ENCODE measurements at places on chromosomes 5 and 9.

- no peak for DNase-seq
Measured at GRCh38 chr9:108553111-108553635, 302.6 kb downstream of the ACTL7B start.

GRCh38 chr5:83092619-83093018 is 15.3 kb downstream of the XRCC4 start:
- DNase-seq: no peak

- no peak for DNase-seq
Measured at GRCh38 chr5:131677115-131677514, 42.1 kb upstream of the RAPGEF6 start.

DNA sequence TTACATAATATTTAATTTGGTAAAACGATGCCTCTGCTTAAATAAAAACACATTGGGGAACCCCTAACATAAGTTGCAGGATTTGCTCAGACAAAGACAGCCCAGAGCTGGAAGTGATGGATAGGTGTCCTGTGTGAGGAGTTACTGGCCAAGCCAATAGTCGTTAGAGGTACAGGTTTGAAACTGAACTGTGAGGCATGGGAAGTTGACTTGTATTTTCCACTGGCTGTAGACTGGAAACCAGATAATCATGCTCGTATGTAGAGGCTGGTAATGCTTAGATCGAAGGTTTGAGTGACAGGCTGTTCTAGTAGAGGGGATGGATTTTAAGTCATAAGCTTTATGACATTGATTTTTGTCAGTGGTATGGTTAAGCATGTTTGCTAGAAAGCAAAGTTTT is 24.8 kb downstream of the TEK start:
- DNase-seq: no peak

GRCh38 chr9:109496841-109497225 is 1.3 kb downstream of the PTPN3 start:
- DNase-seq: no peak

GRCh38 chr5:57037355-57037754 is 85.4 kb upstream of the MIER3 start:
- peak; percentile 46 for DNase-seq

GRCh38 chr9:107612136-107612535 is 122.6 kb upstream of the KLF4 start:
- DNase-seq: no peak

DNA sequence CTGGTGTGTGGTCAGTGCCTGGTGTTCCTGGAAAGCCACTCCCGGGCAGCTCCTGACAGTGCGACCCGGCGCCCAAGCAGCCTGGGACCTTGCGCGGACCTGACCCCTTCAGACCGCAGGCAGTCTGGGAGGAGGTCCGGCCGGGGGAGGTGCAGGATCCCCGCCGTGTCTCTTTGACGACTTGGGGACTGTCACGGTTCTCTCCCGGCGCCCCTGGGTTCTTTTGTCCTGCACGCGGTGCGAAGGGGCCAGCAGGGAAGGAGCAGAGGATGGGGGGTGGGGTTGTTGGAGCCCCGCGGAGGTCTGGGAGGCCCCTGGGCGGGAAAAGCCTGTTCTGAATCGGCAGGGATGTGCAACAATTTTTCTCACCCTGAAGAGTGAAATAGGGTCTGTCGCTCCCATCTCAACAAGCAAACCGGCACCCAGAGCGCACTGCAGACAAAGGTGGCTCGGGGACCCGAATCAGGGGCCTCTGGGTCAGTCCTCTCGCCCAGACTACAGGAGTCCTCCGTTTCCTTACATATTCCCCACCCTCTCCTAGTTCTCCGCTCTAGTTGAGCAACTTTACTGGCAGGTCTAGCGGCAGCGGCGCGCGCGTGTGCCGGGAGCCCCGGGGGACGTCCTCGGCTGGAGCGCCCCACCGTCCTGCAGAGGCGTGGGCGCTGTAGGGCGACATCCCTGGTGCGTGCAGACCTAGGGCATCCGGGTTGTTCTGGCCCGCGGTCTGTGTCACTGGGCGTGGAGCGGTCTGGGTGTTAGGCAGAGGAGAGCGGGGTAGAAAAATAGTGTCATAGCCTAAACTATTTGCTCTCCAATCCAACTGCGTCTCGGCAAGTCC is 1.2 kb downstream of the VCAN start:
- peak; percentile 80 for DNase-seq

DNA sequence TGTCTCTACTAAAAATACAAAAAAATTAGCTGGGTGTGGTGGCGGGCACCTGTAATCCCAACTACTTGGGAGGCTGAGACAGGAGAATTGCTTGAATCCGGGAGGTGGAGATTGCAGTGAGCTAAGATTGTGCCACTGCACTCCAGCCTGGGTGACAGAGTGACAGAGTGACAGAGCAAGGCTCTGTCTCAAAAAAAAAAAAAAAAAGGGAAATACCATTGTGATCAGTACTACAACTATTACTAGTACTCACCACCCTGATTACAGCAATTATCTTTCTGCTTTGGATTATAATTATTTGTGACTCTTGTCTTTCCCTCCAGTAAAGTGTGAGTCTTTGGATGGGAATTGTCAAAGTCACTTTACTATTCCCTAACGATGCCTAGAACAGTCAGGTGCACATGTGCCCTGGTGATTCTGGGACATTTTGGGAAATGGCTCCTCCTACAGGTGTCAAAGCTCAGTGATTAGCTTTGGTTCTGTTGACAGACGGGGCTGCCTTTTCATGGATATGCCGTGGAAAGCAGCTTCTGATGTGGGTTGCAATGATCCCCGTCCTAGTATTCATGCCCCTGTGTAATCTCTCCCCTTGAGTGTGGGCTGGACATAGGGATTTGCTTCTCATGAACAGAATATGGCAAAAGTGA is 31.8 kb upstream of the FRRS1L start:
- DNase-seq: peak; percentile 20

GRCh38 chr9:33024126-33024965 is 727 bp upstream of the DNAJA1 start:
- no peak for DNase-seq

GRCh38 chr5:169367861-169368260 is 66.9 kb upstream of the SLIT3 start:
- no peak for DNase-seq

GRCh38 chr5:42564689-42565356 is 141.6 kb downstream of the GHR start:
- no peak for DNase-seq

GRCh38 chr5:131953969-131954368 is 8.5 kb upstream of the MEIKIN start:
- DNase-seq: no peak

DNA sequence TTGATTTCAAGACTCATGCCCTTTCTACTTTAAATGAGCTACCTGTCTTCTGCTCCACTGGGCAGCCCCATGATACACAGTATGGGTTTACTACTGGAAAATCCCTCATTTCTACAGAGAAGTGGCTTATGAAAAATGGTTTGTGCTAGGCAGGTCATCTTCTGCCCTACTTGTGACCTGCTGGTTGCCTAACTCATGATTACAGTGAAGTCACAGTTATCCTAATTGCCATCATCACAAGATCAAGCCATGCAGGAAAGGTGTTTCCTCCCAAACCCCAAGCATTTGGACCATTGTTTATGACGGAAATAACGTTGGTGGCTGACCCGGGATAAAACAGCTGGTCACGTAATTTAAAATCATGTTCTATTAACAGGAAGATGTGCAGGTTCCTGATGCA is 330.6 kb downstream of the ACTL7B start:
- no peak for DNase-seq

GRCh38 chr9:91775011-91775707 is 174.9 kb downstream of the ROR2 start:
- DNase-seq: peak; percentile 86

- DNase-seq: no peak
Measured at GRCh38 chr9:70409800-70410199, 4.7 kb downstream of the KLF9 start.

- DNase-seq: no peak
Measured at GRCh38 chr5:26868504-26868903, 169.9 kb downstream of the CDH9 start.

- no peak for DNase-seq
Measured at GRCh38 chr9:127878001-127878651, 651 bp upstream of the AK1 start.

DNA sequence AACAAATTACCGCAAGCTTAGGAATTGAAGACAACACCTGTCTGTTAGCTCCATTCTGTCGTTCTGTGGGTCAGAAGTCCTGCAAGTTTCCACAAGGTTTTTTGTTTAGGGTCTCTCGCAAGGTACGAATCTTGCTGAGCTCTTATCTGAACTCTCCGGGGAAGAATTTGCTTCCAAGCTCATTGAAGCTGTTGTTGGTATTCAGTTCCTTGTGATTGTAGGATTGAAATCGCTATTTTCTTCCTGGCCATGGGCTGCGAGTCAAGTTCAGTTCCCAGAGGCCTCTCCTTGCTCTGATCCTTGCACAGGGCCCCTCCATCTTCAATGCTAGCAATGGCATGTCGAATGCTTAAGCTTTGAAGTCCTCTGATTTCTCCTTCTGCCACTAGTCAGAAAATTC is 53.5 kb upstream of the CNTLN start:
- DNase-seq: no peak

- DNase-seq: no peak
Measured at GRCh38 chr5:94263068-94263467, 355.3 kb downstream of the KIAA0825 start.

GRCh38 chr5:8730194-8730593 is 815.7 kb downstream of the SEMA5A start:
- no peak for DNase-seq

- no peak for DNase-seq
Measured at GRCh38 chr5:91499943-91500531, 116.9 kb upstream of the ARRDC3 start.

- peak; percentile 1 for DNase-seq
Measured at GRCh38 chr5:64384765-64385164, 121.0 kb upstream of the RGS7BP start.

GRCh38 chr9:23041466-23041865 is 594.8 kb downstream of the DMRTA1 start:
- DNase-seq: no peak

DNA sequence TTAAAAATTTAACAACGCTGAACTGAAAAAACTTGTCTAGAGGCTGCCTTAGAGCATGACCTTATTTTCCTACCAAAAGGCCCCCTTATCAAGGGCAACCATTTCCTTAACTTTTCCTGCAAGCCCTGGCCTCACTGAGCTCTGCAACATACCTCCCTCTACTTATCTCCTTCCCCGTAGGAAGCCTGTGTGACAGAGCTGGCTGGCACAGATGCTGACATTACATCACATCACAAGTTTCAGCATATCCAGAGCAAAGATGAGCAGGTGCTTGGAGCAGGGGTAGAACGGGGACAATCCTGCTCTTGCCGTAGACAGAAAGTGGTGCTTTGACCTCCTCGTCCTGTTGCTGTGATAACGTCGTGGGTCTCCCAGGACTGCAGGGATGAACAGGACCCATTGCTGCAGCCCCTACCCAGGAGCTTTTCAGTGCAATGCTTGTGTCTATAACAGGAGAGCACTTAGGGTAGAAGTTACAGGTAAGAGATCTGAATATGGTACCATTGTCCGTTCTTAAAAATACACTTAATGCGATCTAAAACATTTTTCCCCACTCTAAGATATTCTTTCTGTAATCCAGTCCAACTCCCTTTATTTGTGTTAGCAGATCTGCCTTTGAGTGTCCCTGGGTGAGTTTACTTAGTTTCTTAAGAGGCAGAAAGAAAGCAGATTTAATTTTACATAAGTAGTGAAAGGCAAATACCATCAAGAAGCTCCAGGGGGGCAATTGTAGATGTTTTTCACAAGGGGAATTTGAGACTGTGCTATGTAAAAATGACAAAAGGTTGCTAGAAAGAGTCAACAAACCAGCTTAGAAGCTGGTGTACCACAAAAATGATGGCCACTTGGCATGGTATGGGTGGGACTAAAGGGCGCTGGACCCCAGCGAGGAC is 101.9 kb upstream of the EFNA5 start:
- DNase-seq: peak; percentile 5

DNA sequence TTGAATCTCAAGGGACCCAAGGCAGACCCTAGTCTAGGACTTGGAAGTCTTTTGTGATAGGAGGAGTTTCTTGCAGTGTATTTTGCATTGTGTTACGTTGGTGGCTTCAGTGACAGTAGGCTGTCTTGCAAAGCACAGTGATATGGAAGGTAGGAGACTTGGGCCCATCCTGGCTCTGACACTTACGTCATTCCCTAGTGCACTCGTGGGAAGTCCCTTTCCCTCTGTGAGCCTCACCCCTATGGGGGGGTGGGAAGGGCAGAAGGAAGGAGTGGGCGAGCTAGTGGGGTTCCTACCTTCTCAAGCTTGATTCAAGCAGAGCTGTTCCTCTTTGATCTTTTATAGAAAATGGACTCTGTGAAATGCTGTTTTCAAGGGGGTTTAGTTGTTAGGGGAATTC is 9.2 kb upstream of the TEX53 start:
- no peak for DNase-seq

DNA sequence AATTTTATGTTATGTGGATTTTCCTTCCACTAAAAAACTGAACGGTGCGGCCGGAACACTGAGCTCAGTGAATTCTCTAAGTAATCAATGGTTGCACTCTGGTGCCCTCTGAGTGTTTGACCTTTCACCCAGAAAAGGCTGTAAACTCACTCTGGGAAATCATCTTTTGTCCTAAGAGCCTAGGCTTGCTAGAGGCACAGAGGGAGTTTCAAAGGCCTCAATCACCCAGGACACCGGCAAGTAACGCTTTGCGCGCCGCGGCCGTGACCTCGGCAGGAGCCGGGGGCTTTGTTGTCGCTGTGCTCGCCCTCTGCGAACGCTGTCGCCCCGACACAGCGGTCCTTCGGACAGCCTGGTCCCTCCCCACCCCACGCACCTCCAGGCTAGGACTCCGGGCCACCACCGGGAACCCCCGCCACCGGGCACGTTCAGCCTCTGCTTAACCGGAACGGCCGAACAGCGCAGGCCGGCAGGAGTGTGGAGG is 703 bp downstream of the ISCA1 start:
- peak; percentile 77 for DNase-seq

DNA sequence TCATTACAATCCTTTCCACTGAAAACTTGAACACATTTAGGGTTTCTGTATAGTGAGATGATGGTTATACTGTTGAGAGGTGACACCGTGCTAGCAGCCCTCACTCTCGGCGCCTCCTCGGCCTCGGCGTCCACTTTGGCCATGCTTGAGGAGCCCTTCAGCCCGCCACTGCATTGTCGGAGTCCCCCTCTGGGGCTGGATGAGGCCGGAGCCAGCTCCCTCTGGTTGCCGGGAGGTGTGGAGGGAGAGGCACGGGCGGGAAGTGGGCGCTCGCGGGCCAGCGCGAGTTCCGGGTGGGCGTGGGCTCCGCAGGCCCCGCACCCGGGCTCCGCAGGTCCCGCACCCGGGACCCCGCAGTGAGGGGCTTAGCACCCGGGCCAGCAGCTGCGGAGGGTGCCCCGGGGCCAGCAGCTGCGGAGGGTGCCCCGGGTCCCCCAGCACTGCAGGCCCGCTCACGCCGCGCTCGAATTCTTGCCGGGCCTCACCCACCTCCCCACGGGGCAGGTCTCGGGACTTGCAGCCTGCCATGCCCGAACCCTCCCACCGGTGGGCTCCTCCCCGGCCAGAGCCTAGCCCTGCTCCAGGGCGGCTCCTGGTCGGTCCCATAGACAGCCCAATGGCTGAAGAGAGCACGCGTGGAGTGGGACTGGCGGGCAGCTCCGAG is 145.9 kb upstream of the ZNF608 start:
- no peak for DNase-seq

Measured in ELF-1 (cell line).